Upper lobe of left lung (tissue), 6 donors: ENCODE measurements at places on chromosomes 2 and 18. TPM values are rescaled to one million over a fixed set of nuclear protein-coding genes. Genes with fewer than 3 reads are reported as not detected.

GRCh38 chr2:196606516-196606915 is 33.0 kb upstream of the CCDC150 start:
- no peak for DNase-seq

- DNase-seq: peak; percentile 52
These were observed 5.6 kb upstream of the PPP4R1 start for GRCh38 chr18:9619990-9620389.

GRCh38 chr18:23103449-23103848 is 31.8 kb upstream of the CABLES1 start:
- DNase-seq: no peak

DNA sequence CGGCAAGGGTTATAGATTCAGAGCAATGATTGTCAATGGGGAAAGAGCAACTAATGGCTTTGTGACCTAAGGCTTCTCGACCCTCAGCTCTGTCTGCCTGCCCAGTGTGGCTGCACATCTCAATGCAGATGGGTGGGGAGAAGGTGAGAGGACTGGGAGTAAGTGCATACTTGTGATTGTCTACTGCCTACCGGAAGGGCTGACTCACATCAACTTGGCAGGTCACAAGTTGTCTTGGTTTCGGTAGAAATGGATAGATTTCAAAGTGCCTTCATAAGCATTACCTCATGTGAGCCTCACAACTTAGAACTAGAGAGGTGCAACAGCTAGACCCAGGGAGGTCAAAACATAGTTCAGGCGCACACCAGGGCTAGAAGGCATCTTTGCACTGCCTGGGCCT is 29.4 kb downstream of the STAT1 start:
- DNase-seq: no peak

DNA sequence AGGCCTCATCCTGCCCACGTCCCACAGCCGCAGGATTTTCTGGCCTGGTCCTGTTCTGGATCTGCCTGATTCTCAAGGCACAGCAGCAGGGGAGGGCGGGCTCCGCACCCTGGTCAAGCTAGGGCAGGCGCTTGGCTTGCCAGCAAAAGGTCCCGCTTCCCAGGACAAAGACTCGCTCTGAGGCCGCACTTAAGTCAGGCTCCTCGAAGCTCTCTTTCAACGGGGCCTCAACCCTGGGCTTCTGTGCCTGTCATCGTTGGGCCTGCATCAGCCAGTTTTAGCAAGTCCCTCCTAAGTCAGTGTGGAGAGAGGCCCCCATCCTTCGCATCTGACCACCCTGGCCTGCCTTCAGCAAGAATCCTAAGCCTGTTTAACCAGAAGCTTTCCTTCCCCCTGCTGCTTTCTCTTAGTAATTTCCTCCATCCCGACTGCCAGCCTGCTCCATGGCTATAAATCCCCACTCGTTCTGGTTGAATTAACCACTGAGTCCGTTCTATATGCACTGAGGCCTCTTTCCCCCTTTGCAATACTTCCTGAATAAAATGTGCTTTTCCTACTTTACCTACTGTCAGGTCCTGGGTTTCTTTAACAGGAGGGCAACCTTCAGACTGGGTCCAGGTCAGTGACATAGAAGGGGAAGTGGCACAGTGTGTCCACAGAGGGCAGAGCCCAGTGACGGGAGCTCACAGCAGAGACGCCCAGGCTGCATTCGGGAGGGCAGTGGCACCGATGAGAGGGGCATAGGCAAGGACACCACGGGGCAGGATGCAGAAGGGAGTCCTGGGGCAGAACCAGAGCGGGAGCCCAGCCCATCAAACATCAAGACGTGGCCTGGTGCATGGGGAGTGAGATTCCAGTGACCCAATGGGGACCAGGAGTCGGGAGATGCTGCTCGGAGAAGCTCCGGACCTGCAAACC is 62.7 kb downstream of the SP110 start:
- DNase-seq: no peak

DNA sequence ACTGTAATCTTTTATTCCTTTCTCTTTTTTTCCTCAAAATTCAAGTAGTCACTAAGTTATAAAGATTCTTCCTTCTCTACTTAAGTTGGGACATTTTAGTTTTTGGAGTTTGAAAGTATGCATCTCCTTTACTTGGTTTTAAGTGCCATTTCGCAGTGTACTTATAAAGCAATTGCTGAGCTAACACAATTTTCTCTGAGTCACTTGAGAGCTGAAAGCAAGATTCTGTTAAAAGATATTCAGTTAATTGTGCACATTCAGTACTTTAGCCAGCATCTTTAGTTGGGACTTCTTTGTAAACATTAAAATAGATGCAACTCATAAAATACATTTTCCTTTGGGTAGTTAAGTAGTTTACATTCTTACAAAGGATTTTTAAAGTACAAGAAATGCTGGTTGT is 136.0 kb downstream of the GFPT1 start:
- DNase-seq: no peak

DNA sequence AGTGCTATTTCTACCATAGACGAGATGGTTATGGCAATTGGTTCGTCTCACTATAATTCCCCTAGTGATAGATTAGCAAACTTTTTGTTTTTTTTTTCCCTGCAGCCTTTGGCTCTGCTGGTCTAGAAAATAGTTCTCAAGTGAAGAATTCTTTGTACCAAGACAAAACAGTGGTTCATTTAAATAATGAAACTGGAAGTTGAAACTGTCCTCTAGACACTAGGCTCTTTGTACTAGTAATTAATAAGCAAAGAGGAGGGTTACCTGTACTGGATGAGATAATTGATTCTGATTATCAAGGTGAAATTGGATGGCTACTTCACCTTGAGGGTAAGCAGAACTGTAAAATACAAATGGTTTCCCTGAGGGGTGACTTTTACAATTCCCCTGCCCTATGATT is 156.9 kb upstream of the DCC start:
- DNase-seq: no peak

- no peak for DNase-seq
These were observed 46.9 kb upstream of the LAMA1 start for GRCh38 chr18:7164323-7165004.

- DNase-seq: no peak
These were observed 52.2 kb downstream of the C1QL2 start for GRCh38 chr2:119106301-119106897.

GRCh38 chr18:32961538-32961937 is 188.7 kb upstream of the KLHL14 start:
- no peak for DNase-seq

GRCh38 chr2:75709297-75709696 is 1.4 kb downstream of the GCFC2 start:
- no peak for DNase-seq

- peak; percentile 68 for DNase-seq
These were observed 18.0 kb upstream of the CIDEA start for GRCh38 chr18:12236141-12236540.

DNA sequence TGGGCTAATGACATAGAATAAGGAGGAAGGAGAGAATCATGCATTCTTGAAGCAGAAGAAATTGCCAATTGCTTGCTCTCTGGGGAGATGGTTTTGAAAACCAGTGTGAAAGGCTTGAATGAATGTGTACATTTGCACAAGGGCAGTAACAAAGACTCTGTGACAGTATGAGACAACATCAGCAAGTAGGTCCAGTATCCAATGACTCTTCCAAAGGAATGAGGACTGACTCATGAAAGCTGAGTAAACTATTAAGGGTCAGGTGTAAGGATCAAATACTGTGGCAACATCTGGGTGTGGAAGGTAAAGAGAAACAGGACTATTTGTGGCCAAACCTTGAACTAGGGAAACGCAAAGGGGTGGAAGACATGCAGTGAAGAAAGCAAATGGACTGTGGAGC is 886.0 kb upstream of the CHAC2 start:
- DNase-seq: no peak

DNA sequence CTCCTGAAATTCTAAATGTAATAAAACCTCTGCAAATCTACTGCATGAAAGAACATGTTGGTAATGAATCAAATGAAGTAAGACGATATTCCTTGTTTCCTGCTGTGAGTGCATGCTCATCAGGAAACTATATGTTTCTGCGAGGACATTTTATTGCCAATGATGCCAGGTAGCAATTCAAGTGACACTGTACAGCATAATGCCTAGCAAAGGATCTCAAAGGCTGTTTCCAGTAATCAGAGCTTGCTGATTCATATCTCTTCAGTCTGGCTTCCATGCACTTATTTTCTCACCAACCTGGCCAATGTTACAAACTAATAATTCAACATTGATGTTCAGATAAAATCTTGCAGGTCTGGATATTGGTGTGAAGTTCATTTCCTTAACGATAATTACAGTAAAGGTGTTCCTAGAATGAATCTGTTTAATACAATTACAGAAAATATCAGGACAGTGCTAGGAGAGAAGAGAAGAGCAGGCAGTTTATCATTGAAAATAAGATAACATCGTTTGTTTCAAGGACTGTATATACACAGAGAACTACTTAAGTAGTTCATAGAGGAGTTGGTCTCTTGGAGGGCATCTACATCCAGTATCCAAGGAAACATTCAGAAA is 568.5 kb upstream of the SOX11 start:
- no peak for DNase-seq

- peak; percentile 71 for DNase-seq
These were observed 52.5 kb upstream of the GPR17 start for GRCh38 chr2:127593228-127594115.

DNA sequence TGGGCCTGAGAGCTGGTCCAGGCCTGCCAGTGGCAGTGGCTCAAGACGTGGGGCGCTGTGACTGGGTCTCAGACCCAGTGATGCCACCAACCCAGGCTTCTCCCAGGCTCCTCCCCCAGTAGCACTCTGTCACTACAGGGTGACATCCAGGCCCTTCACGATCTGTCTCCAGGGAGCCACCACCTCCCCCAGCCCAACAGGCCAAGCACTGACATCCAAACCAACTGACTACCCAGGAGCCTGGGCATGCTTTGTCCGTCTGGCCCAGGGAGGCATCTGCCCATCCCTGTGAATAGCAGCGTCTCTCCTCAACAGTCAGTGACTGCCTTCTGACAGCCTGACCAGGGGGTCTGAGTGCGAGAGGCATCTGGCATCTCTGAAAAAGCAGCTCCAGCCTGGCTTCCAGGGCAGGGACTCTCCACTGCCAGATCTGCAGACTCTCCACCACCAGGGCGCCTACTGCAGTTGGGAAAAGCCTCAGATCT is 13.0 kb downstream of the TEX44 start:
- DNase-seq: no peak

DNA sequence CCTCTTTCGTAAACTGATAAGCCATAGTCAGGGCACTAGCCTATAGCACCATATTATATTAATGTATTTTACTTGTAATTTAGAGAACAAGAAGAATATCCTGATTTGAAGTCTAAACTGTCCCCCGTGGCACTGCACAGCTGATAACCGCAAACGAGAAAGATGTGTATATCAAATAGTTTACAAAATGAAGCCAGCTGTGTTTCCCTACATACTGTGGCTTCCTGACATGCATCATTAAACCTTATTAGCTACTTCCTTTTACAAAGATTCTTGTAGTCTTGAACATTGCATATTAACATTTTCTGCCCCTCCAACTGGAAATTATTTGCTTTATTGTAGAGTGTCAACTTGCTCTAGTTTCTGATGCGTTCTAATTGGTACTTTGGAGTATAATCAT is 153.5 kb upstream of the NFATC1 start:
- no peak for DNase-seq

DNA sequence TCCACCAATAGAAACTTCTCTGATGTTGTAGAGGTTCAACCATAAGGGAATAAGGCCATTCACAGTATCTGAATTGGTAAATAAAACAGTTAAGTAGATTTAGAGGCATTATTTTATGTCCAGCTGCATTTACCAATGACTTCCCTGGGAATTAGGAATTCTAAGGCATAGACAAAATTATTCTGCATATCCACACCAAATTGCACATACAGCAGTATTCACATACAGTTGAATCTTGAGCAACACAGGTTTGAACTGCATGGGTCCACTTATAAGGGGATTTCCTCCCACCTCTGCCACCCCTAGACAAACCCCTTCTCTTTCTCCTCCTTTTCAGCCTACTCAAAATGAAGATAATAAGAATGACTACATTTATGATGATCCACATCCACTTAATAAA is 54.4 kb downstream of the COL5A2 start:
- no peak for DNase-seq

GRCh38 chr2:860259-860855 is 90.3 kb upstream of the SNTG2 start:
- no peak for DNase-seq

DNA sequence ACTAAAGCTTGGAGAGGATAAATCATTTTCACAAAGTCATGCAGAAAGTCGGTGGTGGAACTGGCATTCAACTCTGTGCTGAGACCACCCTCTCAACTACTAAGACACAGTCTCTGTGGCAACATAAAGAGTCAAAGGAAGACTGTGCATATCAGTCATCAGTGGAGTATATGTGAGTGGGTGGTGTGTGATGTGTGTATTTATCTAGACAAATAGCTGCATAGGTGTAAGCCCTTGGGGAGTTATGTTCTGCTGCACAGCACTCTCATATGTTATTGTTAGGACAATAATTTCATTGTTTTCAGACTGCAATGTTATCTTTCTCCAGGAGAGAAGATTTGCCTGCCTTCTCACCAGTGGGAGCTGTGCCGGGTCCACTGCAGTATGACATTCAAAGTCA is 186.3 kb upstream of the HNRNPA3 start:
- DNase-seq: no peak

- no peak for DNase-seq
These were observed 167.3 kb downstream of the SEPTIN10 start for GRCh38 chr2:109446278-109447131.

- no peak for DNase-seq
These were observed 3.4 kb downstream of the KLF7 start for GRCh38 chr2:207162316-207162715.

DNA sequence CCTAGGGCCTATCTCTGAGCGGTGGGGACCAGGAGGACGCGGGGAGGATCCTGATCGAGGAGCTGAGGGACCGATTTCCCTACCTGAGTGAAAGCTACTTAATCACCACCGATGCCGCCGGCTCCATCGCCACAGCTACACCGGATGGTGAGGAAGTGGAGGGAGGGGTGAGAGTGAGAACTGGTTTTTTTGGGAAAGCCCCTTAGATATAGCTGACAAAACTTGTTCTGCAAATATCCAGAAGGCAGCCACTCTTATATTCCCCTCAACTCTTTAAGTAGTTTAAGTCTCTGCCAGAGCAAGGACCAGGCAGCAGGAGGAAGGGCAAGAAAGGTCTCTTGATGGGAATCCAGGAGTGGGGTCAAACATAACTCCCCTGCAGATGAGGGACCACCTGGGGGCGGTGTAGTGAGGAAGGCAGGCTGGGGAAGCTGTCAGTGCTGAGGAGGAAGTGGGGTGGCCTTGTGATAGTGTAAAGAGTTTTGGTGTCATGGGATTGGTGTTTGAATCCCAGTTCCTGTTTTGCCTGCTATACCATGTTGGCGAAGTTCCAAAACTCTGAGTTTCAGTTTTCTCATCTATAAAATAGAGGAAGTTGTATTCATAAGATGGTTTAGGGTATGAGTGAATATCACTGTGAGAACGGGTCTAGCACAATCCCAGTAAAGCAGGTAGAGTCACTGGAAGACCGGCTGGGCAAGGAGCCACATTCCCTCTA is 3.4 kb downstream of the NAGK start:
- peak; percentile 47 for DNase-seq

Gene AMER3
- not detected for total RNA-seq

Gene CCDC85A
- 32.7 TPM for total RNA-seq

Gene GPAT2
- 8.9 TPM for total RNA-seq

Gene HJURP
- total RNA-seq: 1.3 TPM

Gene TGFA
- total RNA-seq: 7.2 TPM

Gene RNU2-63P
- total RNA-seq: not detected

Gene RFX8
- 1.1 TPM for total RNA-seq

Gene ARID5A
- 33.9 TPM for total RNA-seq
